ENCODE measurements at places on chromosomes 2 and 18.

DNA sequence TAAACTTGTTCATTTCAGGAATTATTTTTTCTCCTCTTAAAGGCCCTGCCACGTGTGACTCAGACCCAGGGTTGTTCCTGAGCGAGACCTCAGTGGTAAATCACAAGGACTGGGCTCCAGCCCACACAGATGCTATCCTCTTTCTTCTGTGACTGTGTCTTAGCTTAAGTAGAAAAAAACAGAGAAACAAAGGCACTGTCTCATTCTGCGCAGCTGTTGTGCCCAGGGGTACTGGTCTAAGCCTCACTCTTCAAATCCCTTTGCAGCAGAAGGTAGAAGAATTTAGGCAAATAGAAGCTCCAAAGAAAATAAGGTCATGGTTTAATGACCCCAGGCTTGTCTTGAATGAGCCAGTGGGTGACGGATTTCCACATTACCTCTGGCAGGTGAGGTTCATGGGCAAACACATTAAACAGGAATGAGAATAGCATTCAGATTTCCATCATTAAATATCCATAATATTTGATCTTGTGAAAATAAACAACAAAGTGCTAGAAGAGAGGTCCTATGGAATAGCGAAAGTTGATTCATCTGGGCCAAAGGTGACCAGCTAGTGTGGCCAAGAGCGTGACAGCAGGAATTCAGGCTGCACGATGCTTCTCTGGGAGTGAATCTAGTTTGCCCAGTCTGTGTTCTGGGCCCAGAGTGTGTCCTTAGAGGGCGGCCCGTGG is 63.3 kb downstream of the LIPG start:
- no peak for DNase-seq

- DNase-seq = no peak
Observed at GRCh38 chr18:70523035-70523791, 234.4 kb downstream of the SOCS6 start.

DNA sequence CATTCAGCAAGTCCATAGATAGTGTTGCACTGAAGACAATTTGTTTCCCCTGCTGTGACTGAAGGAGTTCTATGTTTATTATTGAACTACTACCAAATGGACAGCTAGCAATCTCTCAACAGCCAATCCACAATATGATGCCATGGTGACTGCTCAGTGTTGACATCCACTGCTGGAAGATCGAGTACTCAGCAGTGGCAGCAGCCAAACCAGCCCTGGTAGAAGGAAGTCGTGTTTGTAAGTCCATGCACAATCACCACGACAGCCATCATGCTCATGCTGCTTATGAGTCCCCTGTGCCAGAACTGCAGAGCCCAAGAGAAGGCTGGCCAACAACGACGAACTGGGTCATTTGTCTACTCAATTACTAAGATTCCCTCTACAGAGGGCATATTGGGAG is 66.4 kb downstream of the OSR1 start:
- no peak for DNase-seq

GRCh38 chr2:204670124-204670523 is 124.8 kb downstream of the PARD3B start:
- DNase-seq = no peak

GRCh38 chr2:40554665-40555294 is 102.9 kb upstream of the SLC8A1 start:
- DNase-seq = no peak

DNA sequence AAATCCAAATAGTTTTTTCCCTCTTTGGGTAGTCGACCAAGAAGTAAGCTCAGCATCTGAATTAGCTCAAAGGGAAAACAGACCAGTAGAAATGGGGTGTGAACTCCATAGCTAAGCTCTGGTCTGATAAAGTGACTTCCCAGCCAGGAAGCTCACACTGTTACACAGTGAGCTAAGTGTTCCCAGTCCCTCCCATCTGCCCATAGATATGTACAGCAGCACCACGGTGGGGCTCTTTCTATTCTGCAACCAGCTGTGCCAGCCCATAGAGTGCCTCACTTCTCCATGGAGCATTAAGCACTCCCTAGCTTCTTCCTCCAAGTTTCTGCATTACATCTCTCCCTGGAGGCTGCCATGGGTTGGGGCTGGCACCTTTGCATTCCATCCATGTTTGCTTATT is 27.6 kb upstream of the NEMP2 start:
- no peak for DNase-seq

GRCh38 chr2:119250718-119251290 is 27.2 kb downstream of the STEAP3 start:
- no peak for DNase-seq

DNA sequence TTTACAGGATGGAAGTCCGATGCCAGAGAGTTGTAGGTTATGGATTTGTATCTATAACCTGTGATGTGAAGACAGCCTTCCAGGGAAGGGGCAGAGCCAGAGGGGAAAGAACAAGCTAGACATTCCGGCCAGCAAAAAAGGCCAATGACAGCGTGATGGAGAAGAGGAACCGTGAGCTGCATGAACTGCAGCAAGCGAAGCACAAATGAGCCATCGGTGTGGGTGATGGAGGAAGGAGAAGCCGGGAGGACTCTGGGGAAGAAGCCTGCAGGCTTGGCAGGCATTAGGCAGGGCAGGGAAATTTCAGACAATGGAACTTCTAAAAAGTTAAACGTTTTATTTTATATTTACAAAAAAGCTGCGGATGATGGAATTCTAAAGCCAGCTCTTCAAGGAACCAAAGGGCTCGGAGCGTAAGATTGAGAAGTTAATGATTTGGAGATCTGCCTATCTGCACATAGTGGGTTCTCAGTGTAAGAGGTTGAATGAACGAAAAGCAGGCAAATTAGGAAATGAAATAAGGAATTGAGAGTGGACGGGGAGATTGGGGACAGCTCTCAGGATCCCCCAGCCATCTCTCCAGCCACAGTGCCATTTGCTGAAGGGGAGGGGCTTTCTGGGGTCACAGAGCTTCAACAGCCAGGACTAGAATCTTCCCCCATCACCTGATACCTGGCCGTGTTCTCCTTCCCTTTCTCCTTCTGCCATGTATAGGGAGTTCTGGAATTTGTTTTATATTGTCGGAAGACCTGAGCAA is 28.4 kb downstream of the NGEF start:
- DNase-seq = no peak

GRCh38 chr2:227545990-227546389 is 52.7 kb upstream of the SCYGR2 start:
- no peak for DNase-seq

- DNase-seq = no peak
Observed at GRCh38 chr2:2542966-2543611, 212.0 kb upstream of the MYT1L start.

DNA sequence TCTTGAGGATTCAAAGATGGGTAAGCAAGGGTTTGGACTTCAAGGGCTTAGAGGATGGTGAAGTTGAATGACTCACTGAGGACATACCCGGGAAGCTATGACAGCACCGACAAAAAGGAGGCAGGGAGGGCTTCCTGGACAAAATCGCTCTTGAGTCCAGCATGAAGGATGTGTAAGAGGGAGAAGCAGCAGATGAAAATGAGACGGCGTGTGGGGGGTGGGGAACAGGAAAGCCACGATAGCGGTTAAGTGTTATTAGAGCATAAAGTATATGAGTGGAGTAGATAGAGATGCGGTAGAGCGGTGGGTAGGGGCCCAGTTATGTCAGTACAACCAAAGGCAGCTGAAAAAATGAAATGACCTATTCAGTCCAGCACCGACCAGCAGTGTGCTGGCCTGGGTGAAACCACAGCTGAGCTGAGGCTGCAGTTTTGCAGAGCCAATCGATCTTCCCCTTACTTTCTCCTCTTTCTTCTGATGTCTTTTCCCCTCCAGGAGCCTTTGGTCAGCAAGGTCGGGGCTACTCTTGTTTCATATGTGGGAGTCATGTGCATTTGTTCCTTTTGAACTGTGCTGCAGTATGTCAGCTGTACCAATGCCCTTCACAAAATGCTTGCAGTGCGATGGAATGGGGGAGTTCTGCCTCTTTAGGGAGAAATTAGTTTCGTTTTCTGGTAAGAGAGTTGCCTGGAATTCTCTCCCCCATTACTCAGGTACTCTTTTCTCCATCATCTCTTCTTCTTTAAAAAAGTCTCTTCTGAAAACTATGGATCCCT is 2.0 kb upstream of the THUMPD2 start:
- no peak for DNase-seq

- DNase-seq = no peak
Observed at GRCh38 chr2:55277310-55277709, 8.3 kb upstream of the MTIF2 start.

Data from GF-D8 (cell line).